Lung (tissue), 17 donors: ENCODE measurements at places on chromosomes 6 and 20. TPM values are rescaled to one million over a fixed set of nuclear protein-coding genes. Genes with fewer than 3 reads are reported as not detected.
A peak's percentile ranks its signal among the peaks of the same experiment; 100 is the strongest.

The TRIM26 gene
- 51.4 TPM for total RNA-seq

The DACT2 gene
- total RNA-seq: 2.4 TPM

The CD2AP gene
- 29.1 TPM for total RNA-seq

The TMEM244 gene
- total RNA-seq: not detected

The KCNQ2 gene
- total RNA-seq: 0.28 TPM

- H3K36me3 ChIP-seq: no peaks in the 10 kb centered on the region
- H3K27ac ChIP-seq: no peak overlapping the region
- no peaks in the 10 kb centered on the region for H3K4me1 ChIP-seq
- no peak overlapping the region for H3K4me3 ChIP-seq
- no peak for DNase-seq
Measured at GRCh38 chr6:68368845-68369244, 266.2 kb upstream of the ADGRB3 start.

DNA sequence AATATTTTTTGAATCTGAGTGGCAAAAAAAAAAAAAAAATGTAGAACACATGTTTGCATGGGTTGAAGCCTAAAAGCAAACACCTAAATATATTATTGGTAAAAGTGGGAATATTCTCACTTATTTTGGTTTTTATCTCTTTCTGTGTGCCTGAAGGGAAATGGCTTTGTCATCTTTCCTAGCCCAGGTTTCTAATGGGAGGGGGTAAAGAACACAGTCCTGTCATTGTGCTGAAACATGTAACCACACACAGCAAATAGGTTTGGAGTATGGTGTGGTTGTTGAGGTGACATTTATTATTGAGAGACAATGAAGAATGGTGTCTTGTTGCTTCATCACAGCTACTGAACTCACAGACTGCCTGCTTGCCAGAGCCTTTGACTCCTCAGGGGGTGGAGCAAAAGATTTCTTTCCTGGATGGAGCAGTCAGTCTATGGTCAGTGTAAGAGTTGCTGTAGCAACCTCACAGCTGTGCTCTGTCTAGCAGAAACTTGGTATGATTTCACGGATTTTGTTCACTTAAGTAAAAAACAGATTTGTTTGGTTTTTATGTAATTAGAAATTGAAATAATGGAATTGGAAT lies 70.2 kb downstream of the CEP57L1 start:
- no peak overlapping the region for H3K4me3 ChIP-seq
- DNase-seq: peak; percentile 75
- peaks cover 9% of the 10 kb centered on the region for H3K4me1 ChIP-seq
- no peak overlapping the region for H3K27ac ChIP-seq

GRCh38 chr20:63540417-63541186 lies 3.4 kb upstream of the PTK6 start:
- H3K27ac ChIP-seq: no peak overlapping the region
- no peaks in the 10 kb centered on the region for H3K4me1 ChIP-seq

DNA sequence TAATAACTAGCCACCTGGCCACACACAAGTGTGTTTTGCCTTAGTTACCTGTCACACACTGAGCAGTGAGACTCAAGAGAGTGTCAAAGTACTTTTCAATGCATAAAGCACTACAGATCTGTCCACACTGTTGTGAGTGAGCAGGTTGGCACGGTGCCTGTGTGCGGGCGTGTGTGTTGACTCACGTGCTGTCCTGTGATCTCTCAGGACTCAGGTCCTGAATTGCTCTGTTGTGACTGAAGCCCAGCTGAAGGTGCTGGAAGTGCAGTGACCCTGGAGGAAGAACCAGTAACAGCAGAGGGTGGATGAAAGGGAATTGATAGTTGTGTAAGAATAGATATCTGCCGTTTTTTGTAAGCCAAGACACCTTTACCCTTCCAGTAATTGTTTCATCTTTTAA lies 18.3 kb downstream of the SLC16A10 start:
- no peaks in the 10 kb centered on the region for H3K4me1 ChIP-seq
- no peaks in the 10 kb centered on the region for H3K27me3 ChIP-seq
- no peaks in the 10 kb centered on the region for H3K36me3 ChIP-seq
- DNase-seq: peak; percentile 56

GRCh38 chr6:115811541-115811940 lies 249.2 kb downstream of the FRK start:
- H3K27ac ChIP-seq: no peak overlapping the region
- no peak overlapping the region for H3K4me3 ChIP-seq
- H3K36me3 ChIP-seq: no peaks in the 10 kb centered on the region
- DNase-seq: no peak

- no peak for DNase-seq
- no peaks in the 10 kb centered on the region for H3K36me3 ChIP-seq
- H3K4me1 ChIP-seq: peaks cover 6% of the 10 kb centered on the region
- peak overlapping the region; percentile 86 for H3K4me3 ChIP-seq
- peak overlapping the region; percentile 89 for H3K27ac ChIP-seq
- no peaks in the 10 kb centered on the region for H3K27me3 ChIP-seq
Measured at GRCh38 chr20:64254571-64255360, 782 bp upstream of the PCMTD2 start.

DNA sequence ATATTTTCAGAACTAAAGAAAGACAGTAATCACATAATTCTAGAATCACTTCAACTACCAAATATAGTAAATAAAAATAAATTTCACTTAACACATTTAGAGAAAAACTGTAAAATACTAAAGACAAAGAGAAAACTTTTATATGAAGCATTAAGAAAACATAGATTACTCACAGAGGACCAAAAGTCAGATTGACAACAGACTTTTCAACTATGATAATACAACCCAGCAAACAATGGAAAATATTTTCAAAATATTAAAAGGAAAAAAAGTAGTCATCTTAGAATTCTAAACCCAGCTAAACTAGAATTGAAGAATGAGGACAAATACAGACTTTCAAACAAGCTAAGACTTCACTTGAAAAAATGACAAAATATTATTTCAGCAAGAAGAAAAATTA lies 164.8 kb upstream of the ARID1B start:
- no peak for DNase-seq
- H3K4me3 ChIP-seq: no peak overlapping the region
- no peak overlapping the region for H3K27ac ChIP-seq
- H3K36me3 ChIP-seq: no peaks in the 10 kb centered on the region
- H3K4me1 ChIP-seq: peaks cover 6% of the 10 kb centered on the region
